ENCODE measurements at places on chromosomes 4 and X.

GRCh38 chrX:10744007-10744406 lies 123.6 kb upstream of the MID1 start:
- no peak for DNase-seq

- DNase-seq: no peak
These were observed 27.2 kb downstream of the OCIAD1 start for GRCh38 chr4:48858130-48858529.

DNA sequence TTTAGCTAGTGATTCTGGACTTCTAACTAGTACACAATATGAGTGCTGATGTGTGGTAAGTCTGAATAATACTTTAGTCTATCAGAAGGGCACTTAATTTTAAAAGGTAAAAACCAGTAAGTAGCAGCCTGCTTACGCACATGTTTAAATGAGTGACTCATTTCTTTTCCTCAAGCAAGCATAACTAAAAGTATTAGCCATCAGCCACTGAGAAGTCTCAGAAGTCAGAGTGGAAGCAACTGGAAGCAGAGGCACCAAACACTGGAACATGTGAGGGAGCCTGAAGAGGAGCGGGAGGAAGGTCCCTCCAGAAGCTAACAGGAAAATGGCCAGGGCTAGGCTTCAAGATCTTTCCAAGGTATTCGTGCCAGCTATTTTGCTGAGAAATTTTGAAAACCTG lies 257.7 kb downstream of the RAPGEF2 start:
- DNase-seq: no peak

DNA sequence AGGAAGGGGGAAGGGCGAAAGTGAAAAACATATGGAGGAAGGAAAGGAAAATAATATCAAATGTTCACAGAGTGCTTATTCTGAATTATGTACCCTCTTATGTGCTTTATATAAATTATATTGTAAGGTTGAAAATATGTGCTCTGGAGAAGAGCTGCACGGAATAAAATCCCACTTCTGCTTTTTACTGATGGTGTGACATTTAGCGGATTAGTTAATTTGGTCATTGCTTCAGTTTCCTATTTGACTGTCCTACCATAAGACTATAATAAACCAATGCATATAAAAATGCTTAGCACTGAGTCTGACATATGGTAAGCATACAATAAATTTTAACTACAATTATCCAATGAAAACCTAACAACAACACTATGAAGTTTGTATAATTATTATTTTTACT lies 86.2 kb downstream of the NPFFR2 start:
- DNase-seq: no peak

DNA sequence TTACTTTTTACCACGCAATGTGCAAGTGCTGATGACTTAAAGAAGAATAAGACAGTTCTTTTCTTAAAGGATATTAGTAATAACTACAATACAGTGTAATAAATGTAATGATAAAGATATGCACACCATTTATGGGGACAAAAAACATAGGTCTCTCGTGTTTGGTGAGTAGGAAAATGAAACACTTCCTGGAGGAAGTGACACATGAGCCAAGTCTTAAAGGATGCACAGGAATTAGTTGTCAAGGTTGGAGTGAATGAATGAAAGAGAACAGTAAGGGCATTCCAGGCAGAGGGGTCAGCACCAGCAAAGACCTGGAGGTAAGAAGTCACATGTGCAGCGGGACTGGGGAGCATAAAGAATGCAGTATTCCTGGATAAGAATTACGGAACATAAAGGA lies 112.7 kb downstream of the SH3RF1 start:
- no peak for DNase-seq
